Right lobe of liver (tissue), 6 donors: ENCODE measurements at places on chromosomes 11 and 22. TPM values are rescaled to one million over a fixed set of nuclear protein-coding genes. Genes with fewer than 3 reads are reported as not detected.

Gene BBOX1
- total RNA-seq: 15.3 TPM

DNA sequence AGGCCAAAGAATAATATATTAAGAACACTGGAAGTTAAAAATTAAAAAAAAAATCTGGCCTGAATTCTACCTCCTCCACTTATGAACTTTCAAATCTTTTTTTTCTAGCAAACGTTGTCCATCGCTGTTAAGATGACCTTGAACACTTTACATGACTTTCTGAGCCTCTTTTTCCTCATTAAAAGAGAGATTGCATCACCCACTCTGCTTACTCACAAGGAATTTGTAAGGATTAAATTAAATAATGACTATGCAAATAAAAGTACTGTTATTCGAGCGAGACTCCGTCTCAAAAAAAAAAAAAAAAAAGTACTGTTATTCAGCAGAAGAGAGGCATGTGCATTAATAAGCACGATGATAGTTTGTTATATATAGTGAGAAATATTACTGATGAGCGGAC, 285.1 kb upstream of the CCDC90B start:
- no peak overlapping the region for H3K4me3 ChIP-seq
- H3K27ac ChIP-seq: no peak overlapping the region
- no peaks in the 10 kb centered on the region for H3K27me3 ChIP-seq
- no peak for DNase-seq

GRCh38 chr11:72039031-72039855, 40.5 kb downstream of the IL18BP start:
- peak overlapping the region; percentile 76 for H3K27ac ChIP-seq
- H3K36me3 ChIP-seq: peaks cover 6% of the 10 kb centered on the region
- no peak for DNase-seq
- peaks cover 10% of the 10 kb centered on the region for H3K4me1 ChIP-seq

- no peak for DNase-seq
- H3K36me3 ChIP-seq: no peaks in the 10 kb centered on the region
- H3K27ac ChIP-seq: no peak overlapping the region
- no peaks in the 10 kb centered on the region for H3K27me3 ChIP-seq
- no peaks in the 10 kb centered on the region for H3K4me1 ChIP-seq
Measured at GRCh38 chr11:93655047-93655446, 6.4 kb upstream of the CEP295 start.

GRCh38 chr22:39927544-39927943, 26.7 kb downstream of the GRAP2 start:
- no peaks in the 10 kb centered on the region for H3K4me1 ChIP-seq
- no peaks in the 10 kb centered on the region for H3K36me3 ChIP-seq
- no peak for DNase-seq
- H3K4me3 ChIP-seq: no peak overlapping the region
- H3K27ac ChIP-seq: no peak overlapping the region

GRCh38 chr11:13366266-13367026, 88.9 kb downstream of the BMAL1 start:
- DNase-seq: no peak
- no peaks in the 10 kb centered on the region for H3K27me3 ChIP-seq
- H3K4me1 ChIP-seq: no peaks in the 10 kb centered on the region
- no peaks in the 10 kb centered on the region for H3K36me3 ChIP-seq

DNA sequence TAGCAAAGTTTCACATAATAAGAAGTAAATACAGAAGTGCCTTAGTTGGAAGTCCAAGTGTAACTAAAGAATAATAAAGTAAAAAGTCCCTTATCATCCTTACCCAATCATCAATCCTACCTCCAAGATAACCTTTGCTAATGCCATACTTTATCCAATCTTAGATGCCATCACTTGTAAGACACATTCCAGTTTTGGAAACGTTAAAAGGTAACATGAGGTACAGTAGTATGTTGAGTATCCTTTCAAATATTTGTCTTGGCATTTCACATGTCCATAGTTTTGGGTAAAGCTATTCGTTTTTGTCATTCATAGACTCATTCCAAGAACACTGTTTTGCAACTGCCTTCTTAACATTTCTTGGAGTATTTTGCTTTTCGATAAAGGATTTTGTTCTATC, 115.2 kb upstream of the TEAD1 start:
- H3K27me3 ChIP-seq: no peaks in the 10 kb centered on the region
- no peak overlapping the region for H3K27ac ChIP-seq
- H3K4me1 ChIP-seq: no peaks in the 10 kb centered on the region
- no peak overlapping the region for H3K4me3 ChIP-seq
- H3K36me3 ChIP-seq: no peaks in the 10 kb centered on the region

DNA sequence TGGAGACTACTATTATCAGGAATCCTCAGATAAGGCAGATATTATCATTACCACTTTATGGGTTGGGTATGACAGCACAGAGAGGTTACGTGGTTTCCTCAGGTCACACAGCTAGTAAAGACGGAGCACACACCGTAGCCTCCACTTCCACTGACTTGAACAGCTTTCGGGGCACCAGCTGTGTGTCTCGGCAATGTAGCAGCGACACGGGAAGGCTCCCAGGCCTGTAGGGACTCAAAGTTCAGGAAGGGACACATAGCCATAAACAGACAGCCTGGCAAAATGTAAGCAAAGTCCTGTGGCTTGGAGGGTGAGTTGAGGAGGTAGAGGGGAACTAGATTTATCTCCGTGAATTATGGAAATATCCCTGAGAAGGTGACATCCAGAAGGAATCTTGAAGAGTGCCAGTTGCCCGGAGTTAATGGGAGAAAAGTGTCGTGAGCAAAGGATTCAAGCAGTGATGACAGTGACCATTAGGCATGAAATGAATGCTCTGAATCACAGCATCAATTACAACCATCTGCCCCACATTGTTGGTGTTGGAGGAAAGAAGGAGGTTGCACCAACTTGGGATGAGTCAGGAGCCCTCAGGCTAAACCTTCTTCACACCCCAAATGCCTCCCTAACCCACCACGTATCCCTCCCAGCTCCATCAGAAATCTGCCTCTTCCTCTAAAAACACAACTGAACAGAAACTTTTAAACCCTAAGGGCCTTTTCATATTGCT, 106.7 kb upstream of the ASPHD2 start:
- no peaks in the 10 kb centered on the region for H3K27me3 ChIP-seq
- no peak overlapping the region for H3K27ac ChIP-seq
- no peak overlapping the region for H3K4me3 ChIP-seq
- H3K4me1 ChIP-seq: no peaks in the 10 kb centered on the region
- no peaks in the 10 kb centered on the region for H3K36me3 ChIP-seq
- no peak for DNase-seq

GRCh38 chr11:116948391-116948790, 111.0 kb upstream of the APOA1 start:
- H3K27me3 ChIP-seq: no peaks in the 10 kb centered on the region

DNA sequence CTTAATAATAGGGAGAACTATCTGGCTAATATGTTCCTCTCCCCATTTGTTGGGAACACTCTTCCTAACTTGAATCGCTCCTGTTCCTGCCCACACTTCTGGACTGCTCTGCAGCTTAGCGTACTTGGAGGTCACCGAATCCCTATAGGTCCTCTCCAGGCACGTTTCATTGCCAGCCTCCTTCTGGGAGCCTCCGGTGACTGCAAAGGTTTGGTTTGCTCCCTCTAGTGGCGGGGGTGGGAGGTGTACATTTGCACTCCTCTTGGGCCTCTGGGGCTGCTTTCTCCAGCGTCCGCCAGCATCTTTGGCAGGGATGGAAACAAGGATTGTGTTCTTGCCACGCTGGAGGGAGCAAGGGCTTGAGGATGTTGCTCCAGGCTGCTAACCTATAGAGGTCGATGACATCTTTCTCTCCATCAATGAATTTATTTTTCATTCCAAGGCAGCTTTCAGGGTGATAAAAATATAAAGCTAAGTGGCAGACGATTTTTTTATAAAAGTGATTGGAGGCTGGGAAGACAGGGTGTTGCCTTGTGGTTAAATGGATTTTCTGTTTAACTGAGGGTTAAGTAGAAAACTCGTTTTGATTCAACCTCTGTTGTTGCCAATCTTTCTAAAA, 48.7 kb downstream of the TSPAN18 start:
- no peak overlapping the region for H3K4me3 ChIP-seq
- peak; percentile 72 for DNase-seq
- H3K4me1 ChIP-seq: no peaks in the 10 kb centered on the region
- no peaks in the 10 kb centered on the region for H3K36me3 ChIP-seq
- H3K27me3 ChIP-seq: no peaks in the 10 kb centered on the region
